Breast epithelium (tissue), 4 donors: ENCODE measurements at places on chromosomes 2 and 18. TPM values are rescaled to one million over a fixed set of nuclear protein-coding genes. Genes with fewer than 3 reads are reported as not detected.

DNA sequence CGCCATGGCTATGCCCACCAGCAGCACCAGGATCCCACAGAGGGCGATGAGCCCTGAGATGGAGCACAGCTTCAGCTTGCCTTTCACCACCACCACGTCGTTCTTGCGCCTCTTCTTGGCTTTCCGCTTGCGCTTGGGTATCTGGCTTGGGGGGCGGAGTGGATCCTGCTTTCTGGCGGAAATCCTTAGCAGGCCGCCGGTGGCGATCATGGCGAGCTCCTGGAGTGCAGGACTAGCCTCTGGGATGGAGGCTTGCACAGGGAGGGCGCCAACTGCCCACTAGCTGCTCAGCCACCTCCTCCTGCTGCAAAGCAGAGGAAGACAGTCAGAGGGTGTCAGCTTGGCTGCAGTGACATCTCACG lies 3.5 kb downstream of the TMEM200C start:
- DNase-seq, result no peak

DNA sequence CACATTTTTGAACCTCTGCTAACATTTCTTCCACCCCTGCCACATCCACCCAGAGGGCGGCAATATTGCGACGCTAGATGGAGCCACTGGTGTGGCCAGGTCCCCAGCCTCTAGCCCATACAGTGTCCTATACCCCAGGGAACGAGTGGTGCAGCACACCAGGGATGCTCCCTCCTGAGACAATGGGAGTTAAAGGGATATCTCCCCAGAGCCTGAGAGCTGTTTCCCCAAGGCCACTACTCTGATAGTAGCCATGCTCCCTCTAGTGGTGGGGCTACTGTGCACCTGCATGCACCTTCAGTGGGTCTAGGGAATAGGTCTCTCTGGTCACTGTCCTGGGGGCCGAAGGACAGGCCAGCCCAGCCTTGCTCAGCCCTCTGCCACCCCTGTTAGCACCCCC lies 336.4 kb upstream of the FSHR start:
- no peak for DNase-seq

GRCh38 chr2:238299803-238300202 lies 11.4 kb upstream of the PER2 start:
- no peak for DNase-seq

- DNase-seq, result no peak
These were observed 22.7 kb downstream of the PDE1A start for GRCh38 chr2:182404092-182404491.

- no peak for DNase-seq
These were observed 88.6 kb downstream of the AAK1 start for GRCh38 chr2:69554981-69555380.

DNA sequence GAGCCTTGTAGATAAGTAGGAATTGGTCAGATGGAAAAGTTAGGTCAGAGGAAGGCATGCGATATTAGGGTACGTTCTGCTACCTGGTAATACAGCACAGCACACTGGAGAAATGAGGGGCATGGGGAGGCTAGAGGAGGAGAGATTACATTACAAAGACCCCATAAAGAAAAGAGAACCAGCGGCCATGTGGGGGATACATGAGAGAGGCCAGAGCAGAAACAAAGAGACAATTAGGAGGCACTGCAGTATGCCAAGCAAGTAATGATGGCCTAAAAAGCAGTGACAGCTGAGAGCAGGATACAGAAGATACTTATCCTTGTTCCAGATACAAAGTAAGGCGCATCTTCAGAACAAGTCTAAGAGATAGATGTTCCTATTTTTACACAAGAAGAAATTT lies 40.0 kb downstream of the TXNL1 start:
- DNase-seq, result no peak

- DNase-seq, result no peak
These were observed 61.9 kb downstream of the KLHL29 start for GRCh38 chr2:23446916-23447315.

DNA sequence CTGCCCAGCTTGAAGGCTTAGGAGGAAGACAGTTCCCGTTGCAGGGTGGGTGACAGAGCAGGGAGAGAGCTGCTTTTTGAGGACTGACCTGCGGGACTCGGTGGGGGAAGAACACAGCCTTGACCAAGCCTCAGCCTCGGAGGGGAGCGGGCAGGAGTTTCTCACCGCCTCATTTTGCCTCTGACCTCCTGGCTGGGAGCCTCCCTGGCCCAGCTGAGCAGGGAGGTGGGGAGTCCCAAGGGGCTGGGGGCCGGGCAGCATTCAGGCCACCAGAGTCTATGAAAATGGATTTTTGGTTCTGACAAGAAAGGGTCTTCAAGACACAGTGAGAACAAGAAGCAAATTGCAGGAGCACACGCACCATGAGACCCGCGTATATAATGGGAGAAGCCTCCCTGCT lies 51.3 kb upstream of the SMAD7 start:
- DNase-seq, result no peak

DNA sequence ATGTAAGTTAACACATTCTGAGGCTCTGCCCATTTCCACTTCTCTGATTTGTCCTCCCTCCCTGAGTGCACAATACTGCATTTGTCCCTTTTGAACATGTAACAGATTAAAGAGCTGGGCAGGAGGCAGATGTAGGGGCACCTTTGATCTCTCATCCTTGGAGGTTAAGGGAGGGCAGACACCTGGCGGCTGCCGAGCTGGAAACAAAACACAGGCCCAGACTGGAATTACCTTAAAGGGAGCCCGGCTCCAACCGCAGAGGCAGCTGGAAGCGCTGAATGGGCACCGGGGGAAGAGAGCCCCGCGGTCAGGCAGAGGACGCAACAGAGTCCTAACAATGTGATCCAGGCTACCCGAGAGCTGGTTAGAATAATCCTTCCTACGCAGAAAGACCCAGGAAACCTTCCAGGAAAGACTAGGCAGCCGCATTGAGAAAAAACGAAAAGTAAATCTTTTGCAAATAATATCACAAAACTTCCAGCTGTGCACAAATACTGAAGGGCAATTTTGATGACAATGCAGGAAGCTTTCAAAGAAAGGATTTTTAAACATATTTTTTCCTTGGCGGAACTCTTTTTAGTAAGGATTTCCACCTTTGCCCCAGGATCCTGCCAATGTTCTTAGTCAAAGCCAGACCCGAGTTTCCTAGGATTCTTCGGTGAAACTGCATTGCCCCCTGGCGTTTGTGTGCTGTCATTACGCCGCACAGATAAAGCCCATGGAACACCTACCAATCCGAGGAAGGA lies 216.0 kb downstream of the TGIF1 start:
- DNase-seq, result peak; percentile 86

DNA sequence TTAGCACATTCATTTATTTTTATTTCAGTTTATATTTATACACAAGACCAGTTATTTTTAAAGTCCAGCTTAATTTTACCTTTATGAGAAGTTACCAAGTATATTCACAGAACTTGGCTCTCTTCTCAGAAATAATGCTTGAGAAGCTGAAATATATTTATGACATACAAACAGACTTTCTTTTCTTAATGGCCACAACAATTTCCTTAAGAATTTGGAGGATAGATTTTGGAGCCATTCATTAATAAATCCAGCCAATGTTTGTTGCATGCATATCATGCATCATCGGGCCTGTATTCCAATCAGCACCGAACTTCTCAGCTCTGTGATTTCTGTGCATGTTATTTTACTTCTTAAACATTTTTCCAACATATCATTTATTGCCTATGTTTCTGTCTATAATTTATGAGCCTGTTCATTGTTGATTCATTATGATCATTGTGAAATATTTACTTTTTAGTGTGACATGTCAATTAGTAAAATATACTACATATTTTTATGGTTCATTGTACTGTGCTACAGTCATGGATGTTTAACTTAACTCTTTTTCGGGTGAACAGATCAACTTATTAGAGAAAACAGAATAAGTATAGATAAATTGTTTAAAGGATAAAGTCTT lies 3.5 kb downstream of the GULP1 start:
- no peak for DNase-seq

DNA sequence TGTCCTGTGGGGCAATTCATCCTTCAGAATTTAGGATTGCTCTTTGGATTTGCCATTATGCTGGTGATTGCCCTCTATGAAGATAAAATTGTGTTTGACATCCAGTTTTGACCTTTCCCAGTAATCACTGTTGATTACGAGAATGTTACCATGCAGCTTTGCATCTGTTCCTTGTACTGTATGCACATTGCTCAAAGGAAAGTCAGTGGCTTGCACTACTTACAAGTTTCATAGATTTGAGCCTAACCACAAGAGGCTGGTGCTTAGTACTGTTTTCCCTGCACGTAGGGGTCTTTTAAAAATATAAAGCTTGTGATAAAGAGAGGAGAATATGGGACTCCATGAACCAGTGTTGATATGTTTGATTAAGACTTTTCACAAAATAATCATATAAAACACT lies 77.9 kb downstream of the SLC39A10 start:
- DNase-seq, result no peak

GRCh38 chr2:145041706-145042105 lies 521.8 kb upstream of the ZEB2 start:
- DNase-seq, result no peak

- no peak for DNase-seq
These were observed 165.6 kb upstream of the NCKAP5 start for GRCh38 chr2:133733901-133734255.

DNA sequence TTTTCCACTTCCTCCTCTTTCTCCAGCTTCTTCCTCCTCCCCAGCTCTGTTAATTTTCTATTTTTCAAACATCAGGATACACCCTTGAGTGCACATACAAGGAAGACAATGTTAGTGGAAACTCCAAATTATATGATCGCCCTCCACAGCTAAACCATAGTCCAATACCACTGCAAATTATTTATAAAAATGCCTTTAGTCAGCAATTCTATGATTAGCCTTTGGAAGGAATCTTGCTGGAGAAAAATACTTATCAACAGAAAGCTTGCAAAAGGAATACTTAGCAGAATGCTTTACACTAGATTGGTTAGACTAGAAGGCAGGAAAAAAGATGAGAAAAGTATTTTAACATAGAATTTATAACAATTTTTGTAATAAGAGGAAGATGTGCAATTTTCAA lies 178.9 kb downstream of the FAM124B start:
- no peak for DNase-seq

Gene THSD7B
- total RNA-seq, result 0.73 TPM

DNA sequence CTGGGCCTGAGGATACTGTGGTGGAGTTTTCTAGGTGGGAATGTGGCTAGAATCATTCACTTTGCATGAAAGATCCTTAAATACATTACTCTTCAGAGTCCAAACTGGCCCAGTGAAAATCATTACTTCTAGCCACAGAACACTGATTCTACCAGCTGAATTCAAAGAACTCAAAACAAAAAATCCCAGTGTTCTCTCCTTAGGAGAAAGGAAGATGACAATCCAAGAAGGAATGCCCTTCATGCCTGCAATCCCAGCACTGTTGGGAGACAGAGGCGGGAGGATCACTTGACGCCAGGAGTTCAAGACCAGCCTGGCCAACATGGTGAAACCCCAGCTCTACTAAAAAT lies 35.2 kb downstream of the FAM228A start:
- no peak for DNase-seq

- no peak for DNase-seq
These were observed 36.4 kb downstream of the TSN start for GRCh38 chr2:121791801-121792221.

DNA sequence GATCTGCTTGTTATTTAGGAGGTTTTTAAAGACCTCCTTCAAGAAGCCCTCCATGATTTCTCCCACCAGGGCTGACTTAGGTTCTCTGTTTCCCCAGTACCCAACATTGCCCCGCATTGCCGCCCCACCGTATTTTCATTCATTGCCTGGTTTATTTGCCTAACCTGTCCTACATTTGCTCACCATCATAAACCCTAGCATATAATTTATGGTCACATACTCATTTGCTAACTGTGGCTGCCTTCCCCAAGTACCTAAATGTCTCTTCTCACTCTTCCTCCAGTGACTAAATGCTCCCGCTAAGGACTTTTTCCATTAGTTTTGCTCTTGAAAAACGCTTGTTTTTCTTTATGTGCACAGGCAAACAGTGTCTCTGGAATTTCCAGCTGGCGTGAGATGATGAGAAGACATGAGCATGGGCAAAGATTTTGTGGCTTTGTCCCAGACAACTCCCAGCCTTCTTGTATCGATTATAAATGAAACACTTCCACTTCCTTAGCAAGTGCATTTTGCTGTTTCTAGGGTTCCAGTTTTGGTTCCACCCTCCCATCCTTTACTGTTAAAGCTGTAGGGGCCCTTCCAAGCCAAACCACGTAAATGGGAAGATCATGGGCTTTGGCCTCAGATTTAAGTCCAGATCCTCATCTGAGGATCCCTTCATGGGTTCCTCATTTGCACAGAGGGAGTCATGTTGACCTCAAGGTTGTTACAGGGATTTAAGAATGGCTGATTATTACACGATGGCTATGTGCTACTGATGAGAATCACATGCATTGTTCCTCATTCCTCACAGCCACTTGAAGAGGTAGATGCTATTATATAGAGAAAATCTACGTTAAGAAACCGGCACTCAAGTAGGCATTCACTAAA lies 21.0 kb upstream of the ARMC9 start:
- no peak for DNase-seq

Gene RGPD4
- total RNA-seq, result not detected

DNA sequence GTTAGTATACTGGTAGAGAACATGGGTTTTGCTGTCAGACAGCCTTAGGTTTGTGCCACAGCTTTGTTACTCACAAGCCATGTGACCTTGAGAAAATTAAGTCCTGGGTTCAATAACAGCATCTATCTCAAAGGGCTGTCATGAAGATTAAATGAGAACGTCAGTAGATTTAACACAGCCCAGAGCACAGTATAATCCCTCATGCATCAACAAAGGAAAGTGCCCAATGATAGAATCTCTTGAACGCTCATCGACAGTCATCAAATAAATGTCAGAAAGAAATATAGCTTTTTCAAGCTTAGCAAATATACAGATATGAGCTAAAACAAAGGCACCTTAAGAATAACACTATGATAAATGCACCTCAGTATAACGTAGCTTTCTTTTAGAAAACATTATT lies 22.3 kb downstream of the CUL3 start:
- DNase-seq, result no peak

Gene MYO3B
- total RNA-seq, result 0.98 TPM

DNA sequence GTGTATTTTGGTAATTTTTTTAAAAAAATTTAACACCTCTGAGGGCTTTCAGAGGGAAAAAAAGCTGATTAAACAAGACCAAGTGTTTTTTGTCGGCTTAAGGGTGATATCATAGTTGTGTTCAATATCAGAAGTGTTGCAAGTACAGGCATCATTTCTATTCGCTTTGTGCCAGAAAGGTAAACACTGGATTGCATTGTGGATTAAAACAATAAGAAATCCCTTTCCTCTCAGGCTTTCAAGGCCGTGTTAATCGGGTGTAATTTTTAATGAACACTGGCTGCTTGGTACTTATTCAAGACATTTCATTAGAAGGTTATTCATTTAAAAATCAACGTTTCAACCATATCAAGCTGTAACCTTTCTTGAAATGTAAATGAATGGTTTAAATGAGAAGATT lies 18.3 kb downstream of the FIGN start:
- no peak for DNase-seq

DNA sequence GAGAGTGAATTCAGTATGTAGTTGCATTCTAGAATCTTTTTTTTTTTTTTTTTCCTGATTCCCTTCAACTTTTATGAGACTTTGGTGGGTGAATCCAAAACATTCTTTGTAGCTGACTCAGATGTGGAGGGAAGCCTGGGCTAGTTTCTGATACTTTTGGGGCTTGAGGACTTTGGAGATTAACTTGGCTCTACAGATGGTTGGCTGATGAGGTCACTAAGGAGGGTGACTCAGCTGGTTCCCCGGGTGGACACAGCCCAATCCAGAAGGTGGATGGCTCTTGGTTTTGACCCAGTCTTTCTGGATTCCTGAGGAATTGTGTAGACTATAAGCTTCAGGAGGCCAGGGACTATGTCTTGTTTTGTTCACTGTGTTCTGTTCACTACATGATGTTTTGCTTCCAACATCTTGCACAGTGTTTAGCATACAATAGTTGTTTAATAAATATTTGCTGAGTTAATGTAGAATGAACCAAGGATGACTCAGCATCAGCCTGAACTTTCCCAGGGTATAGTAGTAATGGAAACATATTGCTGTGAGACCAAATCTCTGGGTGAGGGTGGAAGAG lies 30.5 kb downstream of the LAMA3 start:
- peak; percentile 28 for DNase-seq
